Stimulated activated CD8-positive, alpha-beta memory T cell treated with anti-CD3 and anti-CD28 coated beads, Interleukin-2, amount 100 ng/mL, for 1 hour (primary cell): ENCODE measurements at places on chromosomes 1 and 21.

GRCh38 chr21:36697060-36697850, 1.7 kb upstream of the SIM2 start:
- no peak for DNase-seq

GRCh38 chr1:210129759-210130158, 102.8 kb upstream of the SERTAD4 start:
- DNase-seq, result no peak

GRCh38 chr1:38923607-38924006, 18.0 kb downstream of the RHBDL2 start:
- DNase-seq, result no peak

DNA sequence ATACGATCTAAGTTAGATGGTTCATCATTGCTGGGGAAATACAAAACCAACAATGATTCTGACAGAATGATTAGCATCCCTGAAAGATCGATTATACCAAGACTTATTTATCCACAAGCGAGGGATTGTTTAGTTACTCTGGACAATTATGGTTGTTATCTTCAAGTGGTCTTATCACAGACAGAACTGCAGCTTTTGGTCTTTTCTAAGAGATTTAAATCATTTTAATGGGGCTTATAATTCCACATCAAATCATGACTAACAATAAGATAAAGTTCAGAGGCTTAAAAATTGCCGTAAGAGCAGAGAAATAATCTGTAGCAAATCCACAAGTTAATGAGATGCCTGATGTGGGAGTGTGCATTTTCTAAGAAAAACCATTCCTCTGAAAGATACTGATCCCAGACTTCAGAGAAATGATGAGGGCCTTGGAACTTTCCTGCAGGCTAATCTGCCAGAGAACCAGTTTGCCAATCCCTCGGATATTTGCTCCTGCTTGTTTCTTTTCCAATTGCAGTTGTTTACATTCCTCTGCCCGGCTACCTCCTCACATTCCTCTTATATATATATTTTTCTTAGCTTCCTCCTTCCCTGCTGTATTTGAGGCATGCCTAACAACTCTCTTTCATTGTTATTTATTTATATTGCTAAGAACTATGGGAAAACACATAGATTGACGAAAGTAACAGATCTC, 134.8 kb downstream of the BACH1 start:
- DNase-seq, result no peak

- no peak for DNase-seq
Observed at GRCh38 chr1:37131281-37131680, 97.0 kb upstream of the GRIK3 start.

- DNase-seq, result no peak
Observed at GRCh38 chr1:52007215-52008002, 16.9 kb upstream of the RAB3B start.

GRCh38 chr1:213993929-213994328, 6.2 kb downstream of the PROX1 start:
- DNase-seq, result no peak

DNA sequence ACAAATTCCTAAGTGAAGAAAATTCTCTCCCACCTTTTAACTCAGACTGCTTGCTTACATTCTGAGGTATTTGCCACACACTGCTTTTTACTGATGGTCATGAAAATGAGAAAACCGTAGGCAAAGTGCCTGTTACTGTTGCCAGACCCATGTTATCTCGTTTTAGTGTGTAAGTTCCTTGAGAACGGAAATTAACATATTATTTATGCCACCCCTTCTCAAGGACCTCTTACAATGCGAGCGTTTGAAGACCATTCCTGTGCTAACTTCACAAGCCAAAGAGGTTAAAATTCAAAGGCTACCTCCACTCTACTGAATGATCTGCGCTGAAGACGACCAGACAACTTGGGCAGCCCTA, 509 bp downstream of the NVL start:
- no peak for DNase-seq

DNA sequence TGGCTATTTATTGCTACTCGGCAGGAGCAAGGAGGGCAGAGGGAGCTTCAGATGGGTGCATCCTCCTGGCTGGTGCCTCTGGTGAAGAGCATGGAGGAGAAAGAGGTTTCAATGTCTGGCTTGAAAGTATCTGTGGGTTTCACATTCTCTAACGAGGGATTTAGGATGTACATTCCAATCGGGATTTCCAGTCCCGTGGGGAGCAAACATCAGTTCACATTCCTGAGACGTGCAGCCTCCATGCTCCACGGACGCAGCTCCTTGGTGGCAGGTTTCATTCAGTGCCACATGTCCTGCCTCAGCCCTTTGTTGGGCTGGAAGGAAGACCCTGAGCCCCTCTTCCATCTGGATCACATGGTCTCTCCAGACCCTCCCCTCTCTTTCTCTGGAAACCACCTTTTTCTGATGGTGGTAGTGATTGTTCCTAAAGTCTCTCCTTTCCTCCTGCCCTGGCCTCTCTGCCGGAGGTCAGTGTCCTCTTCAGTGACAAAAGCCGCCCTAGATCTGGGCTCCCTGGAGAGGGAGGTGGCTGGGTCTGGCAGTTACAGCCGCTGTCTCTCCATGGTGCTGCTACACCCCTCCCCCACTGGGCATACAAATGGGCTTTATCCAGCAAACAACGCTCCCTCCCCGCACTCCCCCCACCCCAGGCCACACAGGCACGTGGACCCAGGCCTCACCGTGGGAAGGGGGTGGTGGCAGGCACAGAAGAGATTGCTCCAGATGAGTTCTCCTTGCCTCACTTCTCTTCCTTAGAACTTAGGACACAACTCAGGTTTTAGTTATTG, 826 bp upstream of the CA14 start:
- no peak for DNase-seq

GRCh38 chr1:58782178-58783089, 1.4 kb downstream of the JUN start:
- peak; percentile 14 for DNase-seq

DNA sequence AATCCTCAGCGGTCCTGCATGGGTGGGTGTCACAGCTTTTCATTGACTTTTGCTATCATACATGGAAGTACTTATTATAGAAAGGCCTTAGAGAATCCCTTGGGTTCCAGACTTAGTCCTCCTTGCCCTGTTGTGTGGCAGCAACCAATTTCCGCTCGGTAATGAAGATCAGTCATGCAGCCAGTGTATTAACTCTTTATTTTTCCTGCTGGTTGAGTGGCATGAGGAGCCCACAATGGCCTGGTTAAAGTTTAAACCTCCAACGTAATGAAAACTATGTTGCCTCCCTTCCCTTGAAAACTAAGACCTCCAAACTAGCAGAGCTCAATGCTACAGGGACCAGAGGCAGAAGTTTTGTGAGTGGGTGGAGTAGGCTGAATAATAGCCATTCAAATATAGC, 20.0 kb downstream of the CITED4 start:
- DNase-seq, result no peak

GRCh38 chr1:10862743-10863335, 66.4 kb upstream of the CASZ1 start:
- DNase-seq, result no peak

DNA sequence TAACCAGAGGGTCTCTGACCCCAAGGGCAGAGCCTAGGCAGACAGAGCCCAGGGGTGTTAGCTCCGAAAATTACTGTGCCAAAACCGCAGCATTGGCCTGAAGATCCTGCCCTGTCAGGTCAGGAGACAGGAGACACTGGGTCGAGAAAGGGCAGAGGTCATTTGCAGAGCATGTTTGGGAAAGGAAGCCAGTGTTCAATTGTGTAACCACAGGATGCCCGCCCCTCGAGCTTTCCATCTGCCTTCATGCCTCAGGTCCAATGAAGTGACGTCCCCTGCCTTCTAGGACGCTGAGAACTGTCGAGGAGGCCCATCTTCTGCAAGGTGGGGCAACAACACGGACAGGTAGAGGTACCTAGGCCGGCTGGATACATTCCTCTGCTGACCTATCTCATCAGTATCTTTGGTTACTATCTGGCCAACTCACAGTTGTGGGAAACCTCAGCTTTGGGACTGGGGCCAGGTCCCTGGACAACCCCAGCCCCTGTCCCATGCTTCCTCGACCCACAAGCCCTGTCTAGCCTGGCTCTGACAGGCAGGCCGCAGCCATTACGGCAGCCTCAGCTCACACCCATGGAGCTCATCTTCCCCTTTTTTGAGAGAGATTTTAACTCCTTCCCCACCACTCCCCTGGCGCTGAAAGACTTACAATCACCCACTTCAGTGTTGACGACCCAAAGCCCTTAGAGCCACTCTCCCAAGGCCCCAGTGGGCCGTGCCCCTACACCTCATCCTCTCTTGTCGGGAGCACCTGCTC, 1.3 kb downstream of the ARL8A start:
- no peak for DNase-seq

- no peak for DNase-seq
Observed at GRCh38 chr1:6002714-6003501, 10.7 kb upstream of the NPHP4 start.

DNA sequence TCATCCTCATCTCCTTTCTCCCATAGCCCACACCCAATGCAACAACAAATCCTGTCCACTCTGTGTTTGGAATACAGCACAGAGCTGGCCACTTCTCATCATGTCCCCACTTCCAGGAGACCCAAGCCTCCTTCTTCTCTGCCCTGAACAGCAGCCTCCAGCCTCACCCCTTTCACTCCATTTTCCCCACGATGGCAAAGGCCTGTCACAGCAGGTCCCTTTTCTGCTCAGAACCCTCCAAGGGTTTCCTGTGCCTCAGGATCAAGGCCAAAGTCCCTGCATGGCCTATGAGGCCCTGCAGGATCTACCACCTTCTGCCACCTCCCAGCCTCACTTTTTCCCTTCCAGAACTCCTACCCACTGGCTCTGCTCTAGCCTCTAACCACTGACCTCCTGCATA, 78.5 kb downstream of the CSMD2 start:
- no peak for DNase-seq

DNA sequence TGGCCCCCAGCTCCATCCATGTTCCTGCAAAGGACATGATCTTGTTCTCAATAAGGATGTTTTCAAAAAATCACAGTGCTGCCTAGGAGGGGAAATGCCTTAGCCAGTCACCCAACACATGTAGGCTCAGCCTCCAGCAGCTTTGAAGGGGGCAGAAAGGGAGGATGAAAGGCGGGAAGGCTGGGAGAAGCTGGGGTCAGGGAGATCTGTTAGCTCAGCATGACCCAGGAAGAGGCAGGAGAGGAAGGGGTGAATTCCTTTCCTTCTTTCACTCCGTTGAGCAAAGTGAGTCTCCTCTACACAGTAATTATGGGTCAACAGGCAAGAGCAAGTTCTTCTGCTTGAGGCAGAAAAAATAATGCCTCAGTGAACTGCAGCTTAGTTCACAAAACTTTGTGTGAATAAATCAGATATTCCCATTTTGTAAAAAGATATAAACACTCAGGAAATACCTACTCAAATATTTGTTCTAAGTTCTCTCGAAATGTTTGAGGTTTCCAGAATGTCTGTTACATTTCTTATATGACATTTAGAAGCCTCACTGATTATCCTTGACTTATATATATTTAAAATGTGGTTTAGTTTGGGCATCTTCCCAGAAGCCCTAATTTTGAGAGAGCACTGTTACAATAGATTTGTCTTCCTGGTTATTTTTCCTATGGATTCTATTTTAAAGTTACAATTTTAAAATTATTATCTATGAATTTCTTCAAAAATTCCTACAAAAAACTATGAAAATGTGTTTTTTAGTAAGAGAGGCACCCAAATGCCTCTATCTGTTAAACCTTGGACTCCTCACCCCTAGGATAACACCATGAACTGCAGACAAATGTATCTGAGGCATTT, 116.8 kb downstream of the KCNJ6 start:
- no peak for DNase-seq

- DNase-seq, result no peak
Observed at GRCh38 chr1:183003203-183003602, 20.0 kb upstream of the LAMC1 start.

- DNase-seq, result no peak
Observed at GRCh38 chr1:3481836-3482375, 27.4 kb downstream of the ARHGEF16 start.

DNA sequence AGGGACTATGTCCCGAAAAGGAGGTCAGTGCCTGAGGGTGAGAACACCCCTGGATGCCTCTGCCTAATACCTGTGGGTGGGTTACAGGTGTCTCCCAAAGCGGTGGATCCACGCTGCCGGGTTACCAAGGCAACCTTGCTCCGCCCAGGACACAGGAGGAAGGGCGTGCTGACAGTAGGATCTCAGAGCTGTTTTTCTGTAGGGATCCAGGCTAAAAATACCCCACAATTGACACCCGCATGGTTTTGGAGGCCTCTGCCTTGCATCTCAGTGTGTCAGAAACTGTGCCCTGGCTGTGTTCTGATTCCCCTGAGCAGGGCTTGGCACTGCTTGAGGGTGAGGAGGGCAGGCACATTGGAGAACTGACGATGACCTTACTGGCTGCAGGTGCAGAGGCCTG, 118.0 kb downstream of the IER5 start:
- no peak for DNase-seq

- no peak for DNase-seq
Observed at GRCh38 chr1:33257207-33257771, 997 bp downstream of the ZNF362 start.

GRCh38 chr1:160377585-160378206, 10.8 kb downstream of the NHLH1 start:
- no peak for DNase-seq

DNA sequence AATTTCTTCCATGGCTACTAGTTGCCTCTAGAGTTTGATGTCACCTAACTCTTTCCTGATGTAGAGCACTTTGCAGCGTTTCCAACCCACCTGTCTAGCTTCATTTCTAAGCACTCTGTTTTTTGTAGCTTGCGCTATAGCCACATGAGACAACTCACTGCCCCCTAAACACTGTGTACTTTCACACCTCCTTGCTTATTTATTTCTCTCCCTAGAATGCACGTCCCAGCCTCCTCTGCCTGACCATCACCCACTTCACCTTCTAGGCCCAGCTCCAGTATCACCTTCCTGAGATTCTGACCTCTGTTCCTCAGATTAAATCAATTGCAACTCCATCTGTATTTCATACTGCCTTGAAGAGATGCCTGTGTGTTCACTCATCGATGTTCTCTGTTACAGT, 32.5 kb downstream of the MACF1 start:
- DNase-seq, result no peak

DNA sequence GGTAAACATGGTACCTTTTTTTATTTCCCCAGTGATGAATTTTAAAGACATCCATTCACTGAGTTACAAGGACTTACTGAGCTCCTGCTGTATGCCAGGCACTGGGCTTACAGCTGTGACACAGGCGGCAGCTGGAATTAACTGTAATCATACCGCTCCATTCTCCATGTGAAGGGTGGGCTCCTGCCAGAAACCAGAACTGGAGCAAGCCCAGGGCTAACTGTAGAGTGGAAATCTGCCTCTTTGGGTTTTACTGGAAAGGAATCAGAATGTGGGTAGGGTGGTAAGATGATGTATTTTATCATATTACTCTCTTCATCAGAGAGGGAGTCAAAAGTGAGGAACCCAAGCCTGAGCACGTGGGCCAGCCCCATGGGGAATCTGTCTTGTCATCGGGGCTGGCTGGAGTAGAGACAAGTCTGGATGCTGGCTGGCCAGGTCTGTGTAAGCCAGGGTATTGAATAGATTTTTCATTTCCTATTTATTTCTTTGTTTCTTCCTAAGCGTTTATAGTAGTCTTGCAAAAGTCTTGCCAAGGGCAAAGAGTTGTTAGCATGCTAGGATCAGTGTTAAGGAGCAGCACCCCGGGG, 21.5 kb downstream of the FGGY start:
- DNase-seq, result no peak

GRCh38 chr21:29194847-29195246, 64.4 kb downstream of the MAP3K7CL start:
- no peak for DNase-seq

GRCh38 chr1:175504875-175505555, 238.4 kb downstream of the TNR start:
- DNase-seq, result no peak

- no peak for DNase-seq
Observed at GRCh38 chr1:9590201-9590600, 1.5 kb downstream of the TMEM201 start.
